ENCODE measurements at places on chromosomes 2 and 18.

GRCh38 chr2:172373766-172374165, 53.6 kb upstream of the ITGA6 start:
- no peak for DNase-seq

GRCh38 chr2:231241755-231242507, 43.5 kb downstream of the ARMC9 start:
- no peak for DNase-seq

- DNase-seq: no peak
These were observed 22.6 kb downstream of the TCF23 start for GRCh38 chr2:27171351-27171848.

DNA sequence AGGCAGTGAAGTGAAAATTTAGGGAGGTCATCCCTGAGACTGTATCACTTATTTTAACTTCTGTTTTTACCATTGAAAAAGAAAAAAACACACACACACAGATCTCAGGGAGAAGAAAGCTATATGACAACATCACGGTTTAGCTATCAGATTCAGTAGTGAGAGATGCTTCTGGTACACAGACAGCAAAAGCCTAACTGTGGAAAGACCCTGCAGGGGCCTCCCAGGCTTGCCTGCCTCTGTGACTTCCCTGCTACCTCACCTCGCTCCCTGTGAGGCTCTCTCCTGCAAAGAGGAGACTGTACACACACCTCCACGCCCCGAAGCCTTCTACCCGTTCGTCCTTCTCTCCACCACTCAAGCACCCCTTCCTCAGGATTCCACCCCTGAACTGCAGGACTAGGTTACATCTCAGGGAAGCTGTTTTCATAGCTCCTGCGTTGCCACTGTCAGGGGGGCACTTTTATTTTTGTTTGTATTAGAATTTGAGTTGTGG, 86.3 kb downstream of the EPB41L3 start:
- no peak for DNase-seq

DNA sequence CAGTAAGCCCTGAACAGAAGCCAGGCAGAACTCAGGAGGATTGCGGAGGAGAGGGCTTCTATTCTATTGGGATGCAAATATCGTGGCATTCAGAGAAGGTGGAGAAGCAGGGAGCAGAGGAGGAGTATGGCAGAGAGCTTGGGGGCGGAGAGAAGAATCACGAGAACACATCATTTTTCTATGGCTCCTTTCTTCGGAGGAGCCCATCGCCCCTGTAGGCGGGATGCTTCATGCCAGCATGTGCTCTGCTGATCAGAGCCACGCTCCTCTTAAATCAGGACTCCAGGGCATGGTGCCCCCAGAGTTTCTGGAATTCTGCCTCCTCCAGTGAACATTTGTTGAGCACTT, 71.1 kb downstream of the CIB4 start:
- no peak for DNase-seq

DNA sequence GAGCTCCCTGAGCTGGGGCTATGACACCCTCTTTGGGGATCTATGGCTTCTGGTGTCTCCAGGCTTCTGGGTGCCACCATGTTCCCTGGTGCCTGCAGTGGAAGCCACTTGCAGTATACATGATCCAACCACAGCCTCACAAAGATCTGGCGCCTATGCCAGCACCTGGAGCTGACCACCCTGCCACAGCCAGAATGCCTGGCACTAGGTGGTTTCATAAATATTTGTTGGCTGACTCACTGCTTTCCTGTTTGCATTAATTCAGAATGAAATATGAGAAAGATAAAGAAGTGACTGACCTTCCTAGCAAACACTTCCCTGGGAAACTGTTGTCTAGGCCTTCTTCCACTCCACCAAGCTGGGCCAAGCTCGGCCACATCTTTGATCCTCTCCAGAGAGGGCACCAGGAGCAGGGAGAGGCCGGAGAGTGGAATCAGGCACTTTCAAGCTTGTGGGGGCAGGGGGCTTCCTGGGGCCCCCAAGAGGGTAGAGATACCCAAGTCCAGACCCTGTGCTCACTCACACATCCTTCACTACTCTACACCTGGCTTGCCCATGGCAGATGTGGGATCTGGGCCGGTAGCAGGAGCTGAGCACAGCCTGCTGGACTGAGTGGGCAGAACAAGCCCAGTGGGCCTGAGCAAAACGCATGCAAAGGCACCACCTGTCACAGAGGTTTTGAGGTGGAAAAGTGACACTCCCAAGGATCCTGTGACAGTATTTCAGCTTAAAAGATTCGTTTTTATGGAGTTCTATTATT, 565.7 kb downstream of the SLC4A3 start:
- DNase-seq: no peak

Data from kidney capillary endothelial cell (primary cell).